Right lobe of liver (tissue), 6 donors: ENCODE measurements at places on chromosomes 2 and 18. TPM values are rescaled to one million over a fixed set of nuclear protein-coding genes. Genes with fewer than 3 reads are reported as not detected.

DNA sequence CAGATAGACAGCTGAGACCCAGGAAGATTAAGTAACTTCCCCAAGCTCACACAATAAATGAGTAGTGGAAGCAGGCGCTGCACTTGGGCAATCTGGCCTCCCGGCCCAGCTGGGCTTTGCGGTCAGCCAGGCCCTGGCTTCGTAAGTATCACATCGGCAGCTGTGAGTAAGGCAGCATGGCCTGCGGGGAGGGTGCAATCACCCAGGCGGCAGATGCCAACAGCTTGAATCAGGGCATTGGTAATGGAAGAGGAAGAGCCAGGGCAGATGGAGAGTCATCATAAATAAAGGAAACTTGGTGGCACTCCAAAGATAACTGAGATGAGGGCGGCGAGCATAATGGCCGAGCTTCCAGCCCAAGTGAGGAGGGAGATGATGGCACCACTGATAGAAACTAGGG is 217.9 kb upstream of the PID1 start:
- DNase-seq, result no peak
- H3K4me1 ChIP-seq, result no peaks in the 10 kb centered on the region
- H3K27ac ChIP-seq, result no peak overlapping the region
- no peak overlapping the region for H3K4me3 ChIP-seq

- no peak for DNase-seq
- no peaks in the 10 kb centered on the region for H3K27me3 ChIP-seq
- H3K27ac ChIP-seq, result no peak overlapping the region
- H3K36me3 ChIP-seq, result no peaks in the 10 kb centered on the region
- H3K4me3 ChIP-seq, result no peak overlapping the region
Observed at GRCh38 chr18:51506811-51507210, 309.3 kb upstream of the MEX3C start.

DNA sequence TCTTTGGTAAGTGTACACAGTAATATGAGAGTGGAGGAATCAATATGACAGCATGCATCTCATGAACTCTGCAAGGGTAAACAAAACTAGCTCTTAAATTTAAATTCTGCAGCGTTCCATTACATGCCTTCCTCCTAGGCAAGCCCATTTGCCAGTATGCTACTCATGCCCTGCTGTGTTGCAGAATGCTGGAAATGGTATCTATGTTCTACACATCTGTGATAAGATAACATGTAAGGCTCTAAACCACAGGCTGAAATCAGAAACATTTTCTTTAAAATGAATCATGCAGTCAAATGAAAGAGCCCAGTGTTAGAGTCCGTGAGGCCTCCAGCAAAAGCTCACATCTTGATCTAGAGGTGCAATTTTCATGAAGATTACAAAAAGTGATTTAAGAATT is 112.8 kb upstream of the FN1 start:
- DNase-seq, result no peak
- no peaks in the 10 kb centered on the region for H3K36me3 ChIP-seq
- no peaks in the 10 kb centered on the region for H3K4me1 ChIP-seq

- DNase-seq, result no peak
- H3K4me1 ChIP-seq, result no peaks in the 10 kb centered on the region
- H3K27ac ChIP-seq, result no peak overlapping the region
Observed at GRCh38 chr18:36811430-36811829, 17.4 kb downstream of the TPGS2 start.

DNA sequence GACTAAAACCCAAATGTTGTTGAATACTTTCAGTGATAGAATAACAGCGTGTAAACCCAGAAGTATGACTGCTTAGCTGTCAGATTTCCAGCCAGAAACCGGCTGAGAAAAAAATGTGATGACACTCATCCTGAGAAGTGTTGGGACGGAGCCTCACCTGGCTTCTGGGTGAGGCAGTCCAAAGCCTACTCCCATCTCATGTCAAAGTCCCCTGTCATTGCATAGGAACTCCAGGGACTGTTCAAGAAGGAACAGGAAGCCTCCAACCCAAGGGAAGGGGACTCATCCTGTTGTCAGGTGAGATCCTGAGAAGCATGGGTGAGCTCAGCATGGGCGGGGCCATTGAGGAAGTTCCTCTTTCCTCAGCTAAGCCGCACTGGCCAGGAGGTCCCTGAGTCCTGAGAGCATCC is 11.3 kb upstream of the CHRNA1 start:
- no peaks in the 10 kb centered on the region for H3K36me3 ChIP-seq
- no peak overlapping the region for H3K4me3 ChIP-seq
- no peak overlapping the region for H3K27ac ChIP-seq
- no peaks in the 10 kb centered on the region for H3K4me1 ChIP-seq
- no peak for DNase-seq

The PDCD1 gene
- 0.19 TPM for total RNA-seq

The INHA gene
- not detected for total RNA-seq

The C2orf81 gene
- 0.31 TPM for total RNA-seq
